ENCODE measurements at places on chromosomes 7 and 10.
A peak's percentile ranks its signal among the peaks of the same experiment; 100 is the strongest.

- no peak for DNase-seq
Observed at GRCh38 chr7:144256112-144256511, 8.5 kb downstream of the OR2A7 start.

GRCh38 chr7:93298671-93299070 lies 66.5 kb downstream of the VPS50 start:
- DNase-seq, result no peak

GRCh38 chr7:44273681-44274622 lies 51.4 kb downstream of the CAMK2B start:
- DNase-seq, result peak; percentile 8

DNA sequence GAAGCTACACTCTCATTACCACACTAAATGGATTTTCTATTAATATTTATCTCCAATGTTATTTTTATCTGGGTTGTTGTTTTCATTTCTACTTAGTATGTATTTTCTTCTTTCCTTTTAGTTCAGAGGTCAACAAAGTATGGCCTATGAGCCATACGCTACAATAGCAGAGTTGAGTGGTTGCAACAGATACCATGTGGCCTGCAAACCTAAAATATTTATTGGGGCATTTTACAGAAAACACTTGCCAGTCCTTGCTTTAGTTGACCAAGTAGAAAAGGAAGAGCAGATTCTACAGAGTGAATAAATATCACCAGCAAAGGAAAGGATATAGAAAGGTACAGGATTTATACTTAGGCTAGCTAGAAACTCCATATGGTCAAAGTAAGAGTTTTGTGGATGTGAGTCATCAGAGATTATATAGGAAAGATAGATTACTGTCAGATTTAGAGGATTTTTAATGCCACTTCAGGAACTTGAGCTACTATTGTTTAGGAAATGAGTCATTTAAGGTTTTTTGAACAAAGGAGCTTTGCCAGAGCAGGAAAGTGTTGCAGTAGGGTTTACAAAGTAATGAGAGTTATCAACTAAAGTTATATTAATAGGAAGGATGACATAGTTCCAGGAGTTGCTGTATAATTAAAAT lies 323.3 kb upstream of the KAT6B start:
- no peak for DNase-seq

- no peak for DNase-seq
Observed at GRCh38 chr7:30983914-30984247, 20.1 kb downstream of the GHRHR start.

DNA sequence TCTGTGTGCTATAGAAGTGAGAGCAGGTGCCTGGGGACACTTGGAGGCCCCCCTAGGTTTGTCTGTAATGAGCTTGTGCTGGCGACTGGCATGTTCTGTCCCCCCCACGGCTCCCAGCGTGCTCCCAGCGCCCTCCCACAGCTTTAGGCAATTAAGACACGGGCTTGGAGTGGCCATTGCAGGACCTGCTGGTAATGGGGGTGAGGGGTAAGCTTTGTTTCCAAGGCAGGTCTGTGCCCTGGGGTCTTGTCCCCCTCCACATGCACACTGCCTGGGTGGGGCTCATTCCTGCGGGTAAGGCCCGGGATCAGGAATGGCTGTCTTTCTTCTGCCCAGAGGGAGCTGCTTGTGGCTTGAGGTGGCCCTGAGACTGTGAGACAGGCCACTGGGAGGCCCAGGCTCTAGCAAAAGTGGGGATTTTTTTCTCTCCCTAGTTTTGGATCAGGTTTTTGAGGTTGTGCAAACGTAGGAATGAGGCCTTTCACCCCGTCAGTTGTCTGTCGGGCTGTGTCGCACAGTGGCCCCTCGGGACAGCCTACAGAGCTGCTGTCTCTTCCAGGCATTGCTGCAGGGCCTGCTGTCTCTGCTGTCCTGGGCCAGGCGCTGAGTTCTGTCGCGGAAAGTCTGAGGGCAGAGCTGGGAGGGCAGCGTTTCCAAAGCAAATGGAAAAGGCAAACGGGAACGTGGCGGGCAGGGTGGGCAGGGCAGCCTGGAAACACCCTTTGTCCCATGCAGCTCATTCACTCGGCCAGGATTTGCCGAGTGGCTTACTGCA lies 107.4 kb downstream of the LHPP start:
- DNase-seq, result no peak

DNA sequence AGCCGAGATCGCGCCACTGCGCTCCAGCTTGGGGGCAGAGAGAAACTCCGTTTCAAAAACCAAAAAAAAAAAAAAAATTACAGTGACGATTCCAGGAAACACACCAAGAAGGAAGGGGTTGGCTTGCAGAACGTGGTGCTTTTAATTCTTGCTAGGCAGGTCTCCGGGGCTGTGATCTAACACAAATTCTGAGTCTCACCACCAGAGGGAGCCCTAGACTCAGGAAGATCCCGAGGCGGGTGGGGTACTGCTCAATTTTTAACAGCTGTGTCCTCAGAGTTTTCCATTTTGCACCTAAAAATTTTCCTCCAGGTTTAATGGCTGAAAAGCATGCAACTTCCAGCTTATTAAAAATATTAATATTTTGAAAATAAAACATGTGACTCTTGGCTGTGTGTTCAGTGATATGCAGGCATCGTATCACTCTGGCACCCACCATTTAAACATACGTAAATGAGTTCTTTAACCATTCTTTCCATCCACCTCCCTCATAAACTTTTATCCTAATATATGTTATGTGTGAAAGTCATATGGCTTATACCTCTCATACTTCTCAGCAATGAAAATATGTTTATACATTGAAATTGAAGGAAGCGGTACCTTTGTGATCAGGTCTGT lies 26.5 kb upstream of the NUB1 start:
- DNase-seq, result peak; percentile 79

DNA sequence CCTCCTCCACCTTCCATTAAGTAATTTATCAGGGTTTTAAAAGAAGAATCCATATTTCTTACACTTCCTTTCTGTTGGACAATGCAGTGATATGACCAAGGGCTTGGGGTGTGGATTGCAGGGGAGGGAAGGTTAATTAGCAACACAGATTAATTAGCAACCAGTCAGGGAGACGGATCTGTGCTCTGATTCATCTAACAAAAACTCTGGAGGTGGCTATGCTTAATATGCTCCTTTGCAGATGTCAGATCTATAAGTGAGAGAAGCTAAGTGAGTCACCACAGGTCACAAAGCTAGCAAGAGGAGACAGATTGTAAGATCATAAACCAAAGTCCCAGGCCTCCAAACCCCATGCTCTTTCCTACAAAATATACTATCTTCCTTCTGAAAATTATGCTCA lies 178.8 kb upstream of the ITGB1 start:
- DNase-seq, result no peak

- DNase-seq, result no peak
Observed at GRCh38 chr10:91366704-91367103, 43.4 kb upstream of the HECTD2 start.

DNA sequence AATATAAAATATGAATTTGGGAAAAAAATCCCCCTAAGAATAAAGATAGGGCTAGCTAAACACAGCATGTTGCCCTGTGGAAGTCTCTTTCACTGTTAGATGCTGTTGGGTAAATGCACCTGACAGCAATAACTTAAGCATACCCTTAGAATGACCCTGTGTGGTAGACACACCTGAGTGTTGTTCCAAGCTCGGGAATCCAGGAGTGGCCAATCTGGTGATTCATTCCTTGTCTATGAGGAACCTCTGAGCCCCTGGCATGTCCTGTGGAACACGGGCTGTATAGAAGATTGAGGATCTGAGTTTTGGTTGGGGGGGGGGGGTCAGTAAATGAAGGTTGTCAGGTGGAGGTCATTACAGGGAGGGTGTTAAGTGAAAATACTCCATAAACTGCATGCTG lies 730.0 kb upstream of the IGFBP3 start:
- no peak for DNase-seq

DNA sequence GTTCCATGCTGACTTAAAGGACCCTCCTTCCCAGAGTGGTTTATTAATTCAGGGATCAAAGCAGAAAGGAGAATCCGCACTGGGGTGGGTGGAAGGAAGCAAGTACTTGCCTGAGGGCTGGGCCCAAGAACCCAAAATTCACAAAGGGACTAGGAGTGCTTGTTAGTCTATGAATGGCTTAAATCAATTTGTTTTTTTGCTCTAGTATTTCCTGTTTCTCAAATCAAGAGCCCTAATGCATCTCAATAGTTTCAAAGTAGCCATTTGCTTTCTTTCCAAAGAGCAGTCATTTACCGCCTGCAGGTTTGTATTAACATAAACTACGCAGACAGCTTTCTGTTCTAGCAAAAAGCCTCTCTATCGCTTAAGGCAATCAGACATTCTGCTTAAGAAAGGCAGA lies 44.2 kb upstream of the SLC35G1 start:
- no peak for DNase-seq

- no peak for DNase-seq
Observed at GRCh38 chr10:123038782-123039631, 30.2 kb downstream of the ACADSB start.

DNA sequence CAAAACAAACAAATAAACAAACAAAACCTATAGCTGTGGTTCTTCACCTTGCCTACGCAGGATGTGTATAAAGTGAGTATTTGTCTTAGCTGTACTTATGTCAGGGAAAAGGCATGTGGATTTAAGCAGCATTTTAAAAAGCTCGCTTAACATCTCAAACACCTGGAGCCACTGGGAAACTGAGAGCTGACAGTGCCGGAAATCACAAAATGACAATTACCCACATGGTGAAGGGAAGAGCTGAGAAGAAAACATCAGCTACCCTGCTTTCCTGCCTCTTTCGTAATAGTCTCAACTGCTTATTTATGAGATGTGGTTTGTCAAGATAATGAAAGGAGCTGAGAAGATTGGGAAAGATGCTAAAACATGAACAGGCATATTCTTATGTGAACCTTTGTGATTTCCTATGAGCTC lies 31.1 kb upstream of the MSMB start:
- DNase-seq, result no peak

- DNase-seq, result no peak
Observed at GRCh38 chr7:92749327-92749755, 87.0 kb downstream of the CDK6 start.

DNA sequence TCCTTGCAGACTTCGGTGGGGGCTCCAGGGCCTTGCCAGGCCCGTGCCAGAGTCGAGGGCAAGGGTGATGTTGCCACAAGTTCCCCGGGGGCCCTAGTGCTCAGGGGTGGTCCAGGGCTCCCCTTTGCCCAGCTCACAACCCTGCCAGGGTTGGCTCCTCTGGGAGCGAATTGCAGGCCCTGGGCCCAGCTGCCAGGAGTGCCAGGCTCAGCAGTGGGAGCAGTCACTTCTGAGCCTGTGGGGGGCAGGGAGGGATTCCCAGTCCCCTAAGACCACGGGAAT lies 43.8 kb downstream of the TCERG1L start:
- DNase-seq, result no peak

DNA sequence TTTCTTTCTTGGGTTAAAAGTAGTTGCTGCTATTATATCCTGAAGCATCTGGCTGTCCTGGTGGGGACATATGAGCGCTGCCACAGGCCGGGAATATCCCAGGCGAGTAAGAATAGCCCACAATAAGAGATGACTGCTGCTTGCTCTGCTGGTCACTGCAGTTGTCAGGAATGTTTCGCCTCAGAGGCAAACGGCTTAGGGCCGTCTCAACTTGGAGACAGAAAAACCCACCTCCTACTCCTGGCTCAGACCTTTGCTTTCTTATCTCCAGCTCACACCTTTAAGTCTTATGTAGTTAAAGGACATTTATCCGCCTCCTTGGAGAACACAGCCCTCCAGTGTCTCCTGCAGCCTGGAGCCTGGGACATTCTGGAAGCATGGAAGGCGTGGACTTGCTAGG lies at the start of gene GJD4:
GJD4 (plus strand) TSS at position 151 of the 400 bp plus-strand sequence; CDS start at position 378, 227 bp downstream.
- DNase-seq, result no peak

GRCh38 chr10:50373821-50374501 lies 122.6 kb upstream of the ASAH2 start:
- DNase-seq, result no peak

DNA sequence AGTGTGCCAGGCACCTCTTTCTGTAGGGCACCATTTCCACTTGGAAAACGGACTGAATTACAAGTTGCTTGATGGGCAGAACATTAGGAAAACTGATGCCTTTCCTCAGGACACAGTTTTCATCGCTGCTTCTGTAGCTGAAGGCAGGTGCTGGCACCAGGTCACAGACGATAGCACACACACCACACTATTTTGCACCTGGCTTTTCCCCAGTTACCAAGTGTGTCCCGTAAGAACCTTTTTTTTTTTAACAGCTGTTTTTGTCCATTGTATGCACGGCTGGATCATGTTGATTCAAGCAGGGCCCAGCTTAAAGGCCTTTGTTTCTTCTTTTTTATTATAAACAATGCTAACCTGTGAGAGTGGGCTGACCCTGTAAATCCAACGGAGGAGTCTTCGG lies 1.3 kb upstream of the GET4 start:
- DNase-seq, result no peak

GRCh38 chr10:100565206-100565985 lies 29.7 kb downstream of the HIF1AN start:
- DNase-seq, result no peak

GRCh38 chr7:77904252-77904651 lies 105.7 kb downstream of the PHTF2 start:
- no peak for DNase-seq

GRCh38 chr7:116293139-116293538 lies 82.8 kb downstream of the TES start:
- no peak for DNase-seq

GRCh38 chr10:118500477-118501104 lies 94.9 kb downstream of the PRLHR start:
- no peak for DNase-seq

DNA sequence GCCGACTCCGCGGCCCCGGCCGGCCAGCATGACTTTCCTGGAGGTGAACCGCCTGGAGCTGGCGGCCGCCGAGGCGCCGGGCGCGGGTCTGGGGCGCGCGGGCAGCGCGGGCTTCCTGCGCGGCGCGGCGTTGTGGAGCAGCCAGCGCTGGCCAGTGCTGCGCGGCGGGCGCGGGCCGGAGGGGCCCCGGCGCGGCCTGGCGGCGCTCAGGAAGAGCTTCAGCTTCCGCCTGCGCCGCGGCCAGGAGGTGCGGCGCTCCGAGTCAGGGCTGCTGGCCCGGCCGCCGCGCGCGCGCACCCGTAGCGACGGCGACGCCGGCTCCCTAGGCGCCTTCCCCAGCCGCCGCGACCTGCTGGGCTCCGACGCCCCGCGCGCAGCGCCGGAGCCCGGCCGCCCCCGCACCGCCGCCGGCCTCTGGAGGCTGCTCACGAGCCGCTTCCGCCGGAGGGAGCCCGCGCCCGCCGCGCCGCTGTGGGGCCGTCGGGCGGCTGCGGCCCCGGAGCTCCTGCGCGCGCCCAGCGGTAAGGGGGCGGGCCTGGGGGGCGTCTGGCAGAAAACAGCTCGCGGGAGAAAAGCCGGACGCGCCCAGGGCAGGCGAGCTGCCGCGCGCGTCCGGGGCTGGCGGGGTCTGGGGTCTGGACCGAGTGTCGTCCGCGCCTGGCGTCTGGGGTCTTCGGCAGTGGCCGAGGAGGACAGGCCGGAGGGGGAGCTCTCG lies 29.0 kb downstream of the AGAP3 start:
- DNase-seq, result no peak

- DNase-seq, result no peak
Observed at GRCh38 chr10:110642204-110643034, 1.7 kb upstream of the RBM20 start.

DNA sequence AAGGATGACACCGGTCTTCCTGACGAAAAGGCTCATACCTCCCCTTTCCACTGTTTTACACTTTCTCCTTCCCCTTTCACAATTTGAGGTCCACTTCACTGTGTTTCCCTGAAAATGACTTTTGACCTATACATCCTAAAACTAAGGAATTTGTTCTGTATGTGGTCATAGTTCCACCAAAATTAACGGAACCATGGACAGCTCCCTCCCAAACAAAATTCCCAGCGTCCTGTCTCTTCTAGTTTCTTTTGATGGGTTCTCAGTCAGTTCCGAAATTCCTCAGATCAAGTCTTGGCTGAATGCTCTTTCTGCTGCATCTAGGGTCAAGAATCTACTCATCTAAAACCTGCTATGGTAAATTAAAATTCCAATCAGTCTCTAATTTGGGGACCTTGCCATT lies 1191.9 kb downstream of the CNTNAP2 start:
- DNase-seq, result no peak

- DNase-seq, result no peak
Observed at GRCh38 chr10:43856299-43856698, 207.6 kb upstream of the ZNF32 start.
